Stimulated activated CD4-positive, alpha-beta T cell treated with anti-CD3 and anti-CD28 coated beads, TNF-alpha, amount 100 ng/mL, for 4 hours (primary cell): ENCODE measurements at places on chromosomes 5 and 9.

- no peak for DNase-seq
Measured at GRCh38 chr5:36066540-36067210, at the start of gene UGT3A2. Gene UGT3A2 (minus strand): TSS chr5:36066882. CDS start chr5:36066789, 93 bp downstream.

GRCh38 chr9:135939351-135940265 is 21.6 kb downstream of the UBAC1 start:
- DNase-seq = peak; percentile 32

DNA sequence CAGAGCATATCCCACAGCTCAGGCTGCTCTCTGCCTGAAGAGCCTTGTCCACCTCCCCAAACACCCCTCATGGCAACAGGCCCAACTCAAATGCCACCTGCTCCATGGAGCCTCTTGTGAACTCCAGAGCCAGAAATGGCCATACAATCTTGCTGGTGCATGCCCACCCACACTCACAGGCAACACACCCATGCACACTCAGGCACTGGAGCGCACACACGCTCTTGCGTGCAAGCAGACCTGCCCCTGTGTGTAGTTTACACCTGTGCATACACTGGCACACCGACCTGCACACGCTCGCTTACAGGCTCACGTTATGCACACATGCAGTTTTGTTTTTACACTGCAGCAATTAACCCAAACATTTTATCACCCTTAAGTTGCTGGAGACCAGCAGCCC is 40.0 kb downstream of the HRH2 start:
- no peak for DNase-seq

- DNase-seq = no peak
Measured at GRCh38 chr5:142941245-142941644, 171.1 kb downstream of the ARHGAP26 start.

- no peak for DNase-seq
Measured at GRCh38 chr5:61704289-61704688, 372.2 kb downstream of the ZSWIM6 start.

- DNase-seq = no peak
Measured at GRCh38 chr9:75429531-75430475, 341.5 kb downstream of the OSTF1 start.

- no peak for DNase-seq
Measured at GRCh38 chr9:4680173-4680525, 780 bp downstream of the CDC37L1 start.

DNA sequence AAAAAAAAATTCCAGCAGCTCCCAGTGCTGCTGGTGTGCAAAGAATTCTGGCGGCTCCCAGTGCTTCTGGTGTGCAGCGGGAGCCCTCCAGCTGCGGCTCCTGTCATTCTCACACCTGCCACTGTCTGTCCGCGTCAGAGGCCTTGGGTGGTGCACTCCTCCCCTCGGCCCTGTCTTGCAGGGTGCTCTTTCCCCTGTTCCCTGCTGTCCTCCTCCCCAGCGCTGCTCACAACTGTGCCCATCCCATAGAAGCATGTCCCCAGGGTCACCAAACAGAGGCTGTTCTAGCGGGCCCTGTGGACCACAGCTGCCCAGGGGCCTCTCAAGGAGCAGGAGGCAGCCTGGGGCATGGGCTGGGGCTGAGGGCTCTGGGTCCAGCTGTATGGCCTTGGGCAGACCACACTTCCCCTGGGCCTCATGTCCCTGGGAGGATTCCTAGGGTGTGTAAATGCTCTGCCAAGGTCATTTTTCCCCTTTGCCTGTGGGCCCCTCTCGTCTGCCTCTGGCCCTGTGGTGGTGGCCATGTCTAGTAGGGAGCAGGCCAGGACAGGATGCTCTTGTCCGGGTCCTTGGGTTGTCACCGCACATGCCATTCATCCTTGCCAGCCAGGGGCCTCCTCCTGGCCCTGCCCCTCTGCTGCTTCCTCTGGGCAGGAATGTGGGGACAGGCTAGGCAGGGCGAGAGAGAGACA is 68.2 kb downstream of the PHF2 start:
- DNase-seq = no peak

GRCh38 chr5:155619688-155620087 is 606.1 kb downstream of the KIF4B start:
- no peak for DNase-seq

- DNase-seq = no peak
Measured at GRCh38 chr5:176389135-176390123, 878 bp downstream of the HIGD2A start.

GRCh38 chr5:83715236-83716065 is 5.2 kb downstream of the HAPLN1 start:
- no peak for DNase-seq

DNA sequence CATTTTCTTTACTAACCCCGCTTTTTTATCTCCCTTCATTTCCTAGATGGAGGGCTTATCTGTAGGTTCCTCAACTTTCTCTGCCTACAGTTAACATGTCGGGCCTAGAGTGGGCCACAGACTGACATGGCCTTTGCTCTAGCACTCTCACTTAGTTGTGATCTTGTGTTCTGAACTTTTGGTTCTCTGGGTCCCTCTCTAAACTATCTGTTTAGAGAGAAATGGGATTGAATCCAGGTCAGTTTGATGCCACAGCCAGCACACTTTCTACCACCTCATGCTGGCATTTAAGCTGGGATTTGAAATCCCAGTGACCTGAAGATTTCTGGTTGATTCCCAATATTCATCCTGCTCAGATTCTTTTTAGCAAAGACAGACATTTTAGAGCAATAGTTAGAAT is 388.5 kb upstream of the PAPPA start:
- no peak for DNase-seq

DNA sequence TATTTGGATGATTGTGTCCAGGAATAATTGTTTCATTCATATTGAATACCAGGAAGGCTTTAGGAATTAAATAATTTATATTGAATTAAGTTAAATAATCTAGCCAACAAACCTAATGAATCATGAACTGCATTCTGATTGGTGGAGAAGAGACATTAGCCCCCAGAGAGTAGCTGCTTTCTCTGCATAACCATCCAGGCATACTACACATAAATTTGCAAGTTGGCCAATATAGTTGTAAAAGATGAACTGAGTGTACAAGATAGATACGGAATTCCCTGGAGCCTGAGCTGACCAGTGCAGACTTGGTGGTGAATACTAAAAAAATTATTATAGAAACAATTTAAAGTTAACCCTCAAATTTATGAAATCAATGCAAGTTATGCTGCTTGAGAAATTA is 311.8 kb upstream of the KIF2A start:
- no peak for DNase-seq

GRCh38 chr5:14742498-14742897 is 78.0 kb downstream of the OTULIN start:
- no peak for DNase-seq

GRCh38 chr5:172905346-172906140 is 53.7 kb upstream of the RPL26L1 start:
- DNase-seq = no peak

DNA sequence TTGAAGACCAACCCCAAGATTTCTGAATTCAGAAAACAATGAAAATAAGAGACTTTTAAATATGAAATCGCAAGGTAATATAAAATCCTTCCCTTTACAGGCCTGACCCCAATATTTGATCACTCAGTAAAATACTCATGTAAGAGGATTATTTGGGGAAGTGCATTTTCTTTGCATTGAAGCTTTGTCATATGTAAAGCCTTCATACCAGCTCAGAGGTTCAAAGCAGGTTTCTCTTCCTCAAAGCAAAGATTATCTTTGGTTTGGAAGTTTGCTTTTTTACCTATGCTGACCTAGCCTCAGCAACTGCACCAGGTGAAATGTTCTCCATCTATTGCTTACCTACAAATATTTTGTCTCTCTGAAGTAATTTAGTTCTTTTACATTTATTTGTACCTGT is 106.5 kb upstream of the PARP8 start:
- no peak for DNase-seq

- DNase-seq = no peak
Measured at GRCh38 chr5:118392491-118392890, 595.9 kb downstream of the DTWD2 start.

- no peak for DNase-seq
Measured at GRCh38 chr5:31328040-31328733, 134.7 kb downstream of the CDH6 start.

GRCh38 chr5:52685971-52686370 is 101.7 kb upstream of the ITGA1 start:
- no peak for DNase-seq

DNA sequence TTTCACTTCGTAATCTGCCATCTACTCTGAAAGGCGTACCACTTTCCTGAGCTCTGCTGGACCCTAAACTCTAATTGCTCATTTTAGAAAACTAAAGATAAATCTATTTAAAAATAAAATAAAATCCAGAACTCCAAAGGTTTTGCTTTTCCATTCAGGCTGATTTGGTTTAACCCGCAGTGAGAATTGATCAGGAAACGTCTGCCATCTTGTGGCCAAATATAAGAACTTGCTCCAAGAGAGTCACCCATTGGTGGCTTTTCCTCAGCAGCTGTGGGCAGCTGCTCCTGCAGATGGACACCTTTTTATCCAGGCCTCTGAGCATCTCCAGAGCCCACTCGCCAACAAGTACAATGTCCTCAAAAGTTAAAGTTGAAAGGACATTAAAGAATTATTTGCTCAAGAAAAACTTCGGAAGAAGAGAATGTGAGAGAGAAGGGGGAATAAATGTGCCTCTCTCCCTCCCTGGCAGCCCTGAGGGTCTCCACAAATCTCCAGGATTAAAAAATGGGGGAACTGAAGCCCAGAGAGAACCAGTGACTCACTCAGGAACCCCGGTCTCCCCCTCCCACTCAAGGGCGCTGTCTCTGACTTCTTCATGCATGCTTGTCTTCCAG is 4.1 kb downstream of the SAXO1 start:
- no peak for DNase-seq

GRCh38 chr5:171520300-171521174 is 101.1 kb downstream of the FGF18 start:
- no peak for DNase-seq

DNA sequence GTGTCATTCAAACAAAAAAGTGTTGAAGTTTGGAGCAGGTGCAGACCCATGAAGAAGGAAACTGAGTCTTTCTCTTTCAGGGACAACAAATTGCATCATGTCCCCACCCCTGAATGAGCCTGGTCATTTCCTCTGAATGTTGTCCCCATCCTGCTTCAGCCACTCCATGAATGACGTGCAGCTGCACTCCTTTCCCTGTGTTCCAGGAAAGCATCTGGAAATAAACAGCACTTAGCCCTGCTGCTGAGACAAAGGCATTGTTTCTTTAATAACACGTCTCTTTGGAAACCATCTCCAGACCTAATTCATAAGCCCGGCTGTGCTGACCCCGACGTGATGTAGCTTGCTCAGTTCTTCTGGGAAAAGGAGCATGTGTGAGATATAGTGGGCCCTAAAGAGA is 682.3 kb downstream of the BRINP1 start:
- DNase-seq = no peak

DNA sequence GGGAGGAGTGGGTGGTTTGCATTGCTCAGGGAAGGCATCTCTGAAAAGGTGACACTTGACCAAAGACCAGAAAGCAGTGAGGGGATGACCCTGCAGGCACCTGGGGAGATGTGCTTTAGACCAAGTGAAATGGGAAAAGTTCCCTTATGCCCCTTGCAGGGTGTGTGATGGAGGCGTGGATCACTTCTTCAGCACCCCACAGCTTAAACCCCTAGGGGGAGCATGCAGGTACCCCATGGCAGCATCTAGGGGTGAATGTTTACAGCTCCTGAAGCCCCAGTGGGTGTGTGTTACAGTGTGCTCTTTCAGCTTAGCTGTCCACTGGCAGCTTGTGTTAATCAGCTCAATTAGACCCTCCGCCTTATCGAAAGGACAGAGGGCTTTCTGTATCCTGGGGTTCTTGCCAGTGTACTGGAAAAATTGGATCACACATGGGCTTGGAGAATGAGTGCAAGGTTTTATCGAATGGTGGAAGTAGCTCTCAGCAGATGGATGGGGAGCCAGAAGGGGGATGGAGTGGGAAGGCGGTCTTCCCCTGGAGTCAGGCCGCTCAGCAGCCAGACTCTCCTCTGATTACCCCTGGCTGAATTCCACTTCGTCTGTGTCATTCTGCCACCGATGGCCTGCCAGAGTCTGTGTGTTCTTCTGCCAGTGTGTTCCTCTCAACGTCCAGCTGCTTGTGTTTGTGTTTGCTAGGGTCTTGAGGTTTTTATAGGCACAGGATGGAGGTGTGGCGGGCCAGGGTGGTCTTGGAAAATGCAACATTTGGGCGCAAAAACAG is 6.3 kb downstream of the BHMT2 start:
- no peak for DNase-seq

DNA sequence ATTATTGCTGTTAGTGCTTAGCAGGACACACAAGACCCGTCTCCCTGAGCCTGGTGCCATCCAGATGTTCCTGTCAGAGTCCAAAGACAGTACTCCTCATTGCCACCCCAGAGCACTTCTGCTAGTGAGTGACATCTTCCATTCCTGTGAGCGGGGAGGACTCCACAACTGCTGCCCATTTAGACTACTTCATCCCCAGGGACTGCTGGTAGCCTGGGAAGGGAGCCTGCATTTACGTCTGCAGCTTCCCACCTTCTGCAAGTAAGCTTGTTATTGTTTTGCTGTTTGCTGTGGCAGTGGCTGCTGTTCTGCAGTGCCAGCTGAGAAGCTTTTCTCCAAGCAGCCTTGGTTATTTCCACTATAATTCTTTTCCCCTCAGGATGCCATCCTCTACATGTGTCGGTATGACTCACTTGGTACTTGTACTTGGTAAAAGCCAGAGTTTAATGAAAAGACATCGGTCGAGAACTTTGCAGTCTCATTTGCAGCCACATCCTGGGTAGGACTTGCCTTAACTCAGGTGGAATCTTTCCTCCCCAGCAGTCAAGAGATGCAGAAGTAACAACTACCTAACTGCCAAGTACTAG is 10.6 kb upstream of the MAP1B start:
- DNase-seq = no peak

DNA sequence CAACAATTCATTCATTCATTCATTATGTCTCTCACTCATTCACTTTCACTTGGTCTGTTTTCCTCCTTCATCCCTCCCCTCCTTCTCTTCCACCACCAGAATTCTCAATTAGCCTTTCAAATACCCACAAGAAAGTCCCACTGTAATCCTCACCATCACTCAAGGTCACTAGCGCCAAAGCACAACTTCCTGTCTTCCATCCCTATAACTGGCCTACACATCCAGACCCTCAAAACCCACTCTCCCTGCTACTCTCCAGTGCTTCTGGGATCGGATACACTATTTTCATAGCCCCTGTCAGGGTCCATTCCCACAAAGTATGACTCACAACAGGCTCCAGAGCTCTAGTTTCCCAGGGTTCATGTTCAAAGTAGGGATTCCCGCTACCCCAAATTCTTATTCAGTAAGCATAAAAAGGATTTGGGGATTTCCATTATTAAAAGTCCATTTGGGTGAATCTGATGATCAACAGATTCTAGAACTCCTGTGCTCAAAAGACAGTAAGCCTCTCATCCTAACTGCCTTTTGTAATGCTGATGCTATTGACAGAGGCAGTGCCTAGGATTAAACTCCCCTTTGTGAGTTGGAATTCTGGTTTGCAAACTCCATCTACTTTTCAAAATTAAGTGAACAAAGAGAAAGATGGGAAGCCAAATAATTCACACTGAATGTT is 250.9 kb downstream of the SEMA5A start:
- no peak for DNase-seq
